Aorta (tissue), 5 donors: ENCODE measurements at places on chromosomes 12 and 14.

DNA sequence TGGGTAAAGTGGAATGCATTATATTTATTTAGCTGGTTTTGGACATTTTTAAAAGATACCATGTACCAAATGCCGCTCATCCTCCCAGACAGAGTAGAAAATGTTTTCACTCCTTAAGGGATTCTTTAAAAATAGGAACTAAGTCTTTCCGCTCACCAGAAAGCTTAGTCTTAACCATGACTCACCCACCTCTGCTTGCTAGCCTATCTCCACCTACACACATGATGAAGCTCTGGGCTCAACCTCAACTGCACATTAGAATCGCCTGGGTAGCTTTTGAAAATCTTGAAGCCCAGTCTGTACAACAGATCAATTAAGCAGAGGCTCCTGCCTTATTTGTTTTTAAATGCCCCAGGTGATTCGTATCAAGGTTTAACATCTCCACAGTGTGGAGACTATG, 260.5 kb downstream of the NEDD1 start:
- no peak for DNase-seq
- no peak overlapping the region for H3K27ac ChIP-seq
- H3K4me1 ChIP-seq, result no peaks in the 10 kb centered on the region
- H3K4me3 ChIP-seq, result no peak overlapping the region
- no peaks in the 10 kb centered on the region for H3K27me3 ChIP-seq

DNA sequence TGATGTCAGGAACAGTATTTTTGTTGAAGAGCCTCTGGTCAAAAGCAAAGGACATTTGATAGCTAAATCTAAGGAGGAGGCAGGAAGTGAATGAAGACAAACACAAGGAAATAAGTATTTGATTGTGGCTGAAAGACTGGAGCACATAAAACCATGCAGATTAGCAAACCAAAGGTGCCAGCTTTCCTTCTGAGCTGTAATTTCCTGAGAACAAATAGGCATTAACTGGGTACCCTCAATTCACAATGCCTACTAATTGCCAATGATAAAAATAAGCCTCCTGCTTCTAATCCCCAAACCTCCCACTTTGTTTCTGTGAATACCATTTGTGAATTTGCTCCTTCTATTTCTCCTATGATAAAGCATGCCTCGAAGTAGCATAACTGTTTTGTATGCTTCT, 1279.6 kb upstream of the USP15 start:
- DNase-seq, result no peak
- no peaks in the 10 kb centered on the region for H3K36me3 ChIP-seq
- no peaks in the 10 kb centered on the region for H3K27me3 ChIP-seq
- H3K4me3 ChIP-seq, result no peak overlapping the region

DNA sequence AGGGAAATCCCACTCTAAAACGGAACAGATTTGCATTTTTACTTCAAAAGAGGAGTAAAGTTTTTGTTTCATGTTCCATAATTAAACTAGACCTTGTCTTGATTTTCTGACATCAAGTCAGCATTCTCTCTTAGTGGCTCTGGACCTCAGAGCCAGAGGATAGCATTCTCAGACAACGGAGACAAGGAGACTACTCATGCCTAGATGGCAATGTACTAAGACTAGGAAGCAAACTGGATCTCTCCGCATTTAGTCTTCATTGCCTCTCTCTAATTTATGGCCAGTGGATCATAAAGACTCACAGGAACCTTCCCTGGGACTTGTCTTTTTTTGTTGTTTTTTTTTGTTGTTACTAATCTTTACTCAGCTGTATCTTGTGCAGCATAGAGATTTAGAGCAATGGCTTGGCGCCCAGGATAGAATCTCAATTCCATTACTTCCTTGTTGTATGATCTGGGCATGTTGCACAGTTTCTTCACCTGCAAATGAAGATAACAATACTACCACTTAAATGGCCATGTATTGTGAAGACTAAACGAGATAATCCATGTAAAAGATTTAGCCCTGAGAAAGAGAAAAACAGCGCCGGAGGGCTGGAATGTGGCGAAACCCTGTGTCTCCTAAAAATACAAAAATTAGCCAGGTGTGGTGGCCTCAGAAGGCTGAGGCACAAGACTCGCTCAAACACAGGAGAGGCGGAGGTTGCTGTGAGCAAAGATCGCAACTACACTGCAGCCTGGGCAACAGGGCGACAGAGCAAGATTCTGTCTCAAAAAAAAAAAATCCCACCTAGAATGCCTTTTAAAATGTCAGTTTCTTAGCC, 4.0 kb upstream of the GEMIN2 start:
- H3K36me3 ChIP-seq, result no peaks in the 10 kb centered on the region
- no peak for DNase-seq
- no peaks in the 10 kb centered on the region for H3K4me1 ChIP-seq
- no peak overlapping the region for H3K27ac ChIP-seq

DNA sequence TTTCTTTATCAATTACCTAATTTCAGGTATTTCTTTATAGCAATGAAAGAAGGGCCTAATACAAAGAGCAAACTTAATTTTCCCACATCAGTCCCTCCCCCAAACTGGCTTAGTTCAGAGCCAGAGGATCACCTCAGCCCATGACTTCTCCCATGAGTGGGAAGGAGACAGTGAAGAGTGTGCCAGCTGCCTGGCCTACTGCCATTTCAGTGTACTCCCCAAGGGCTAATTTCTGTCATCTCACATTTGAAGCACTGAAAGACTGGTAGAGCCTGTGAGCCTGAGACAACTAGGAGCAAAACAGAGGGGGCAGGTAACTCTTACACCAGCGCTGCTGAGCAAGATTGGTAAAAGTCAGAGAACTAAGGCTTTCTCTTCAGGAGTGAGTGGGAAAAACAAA, 29.1 kb upstream of the ADAM20 start:
- DNase-seq, result no peak
- no peaks in the 10 kb centered on the region for H3K4me1 ChIP-seq
- H3K36me3 ChIP-seq, result peaks cover 13% of the 10 kb centered on the region
- H3K27me3 ChIP-seq, result no peaks in the 10 kb centered on the region

DNA sequence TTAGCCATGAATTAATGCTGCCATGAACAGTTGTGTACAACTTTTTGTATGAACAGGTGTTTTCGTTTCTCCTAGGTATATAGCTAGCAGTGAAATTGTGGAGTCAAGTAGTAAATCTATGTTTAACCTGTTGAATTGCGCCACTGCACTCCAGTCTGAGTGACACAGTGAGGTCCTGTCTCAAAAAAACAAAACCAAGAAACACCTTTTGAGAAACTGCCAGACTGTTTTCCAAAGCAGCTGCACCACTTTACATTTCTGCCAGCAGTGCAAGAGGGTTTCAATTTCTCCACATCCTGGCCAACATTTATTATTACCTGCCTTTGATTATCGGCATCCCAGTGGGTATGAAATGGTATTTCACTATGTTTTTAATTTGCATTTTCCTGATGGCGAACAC, 3.3 kb upstream of the PLEKHG3 start:
- no peaks in the 10 kb centered on the region for H3K27me3 ChIP-seq
- no peak for DNase-seq
- no peaks in the 10 kb centered on the region for H3K36me3 ChIP-seq
- no peak overlapping the region for H3K4me3 ChIP-seq
- H3K27ac ChIP-seq, result no peak overlapping the region

- DNase-seq, result peak; percentile 68
- no peak overlapping the region for H3K4me3 ChIP-seq
- no peaks in the 10 kb centered on the region for H3K27me3 ChIP-seq
- H3K4me1 ChIP-seq, result no peaks in the 10 kb centered on the region
Observed at GRCh38 chr12:131091976-131092691, 138.4 kb downstream of the ADGRD1 start.

- DNase-seq, result no peak
- no peaks in the 10 kb centered on the region for H3K36me3 ChIP-seq
- H3K4me1 ChIP-seq, result no peaks in the 10 kb centered on the region
- no peak overlapping the region for H3K4me3 ChIP-seq
- H3K27ac ChIP-seq, result no peak overlapping the region
Observed at GRCh38 chr12:26512213-26512612, 316.8 kb downstream of the SSPN start.

GRCh38 chr14:73717266-73717665, 3.1 kb upstream of the PNMA1 start:
- H3K36me3 ChIP-seq, result peaks cover 5% of the 10 kb centered on the region
- no peaks in the 10 kb centered on the region for H3K27me3 ChIP-seq
- H3K4me3 ChIP-seq, result no peak overlapping the region
- no peak for DNase-seq

- H3K27ac ChIP-seq, result no peak overlapping the region
- no peak for DNase-seq
- no peaks in the 10 kb centered on the region for H3K27me3 ChIP-seq
- H3K4me1 ChIP-seq, result no peaks in the 10 kb centered on the region
Observed at GRCh38 chr12:2682296-2683251, 112.2 kb upstream of the FKBP4 start.

- no peak for DNase-seq
- H3K27ac ChIP-seq, result no peak overlapping the region
- H3K27me3 ChIP-seq, result no peaks in the 10 kb centered on the region
- no peak overlapping the region for H3K4me3 ChIP-seq
Observed at GRCh38 chr12:29743801-29744200, 39.9 kb downstream of the TMTC1 start.

DNA sequence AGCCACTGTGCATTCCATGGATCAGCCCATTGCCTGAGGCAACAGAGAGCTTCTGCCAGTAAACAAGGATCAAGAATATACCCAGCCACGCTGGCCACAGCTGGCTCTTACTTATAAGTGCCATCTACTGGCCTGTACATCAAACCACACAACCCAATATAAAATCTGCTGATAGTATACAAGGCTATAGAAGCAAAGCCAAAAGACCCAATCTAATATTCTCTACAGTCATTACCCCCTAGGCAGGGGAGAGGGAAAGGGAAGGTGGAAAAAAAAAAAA, 4.4 kb upstream of the FAM186B start:
- H3K27ac ChIP-seq, result no peak overlapping the region
- H3K4me3 ChIP-seq, result no peak overlapping the region
- H3K27me3 ChIP-seq, result no peaks in the 10 kb centered on the region

DNA sequence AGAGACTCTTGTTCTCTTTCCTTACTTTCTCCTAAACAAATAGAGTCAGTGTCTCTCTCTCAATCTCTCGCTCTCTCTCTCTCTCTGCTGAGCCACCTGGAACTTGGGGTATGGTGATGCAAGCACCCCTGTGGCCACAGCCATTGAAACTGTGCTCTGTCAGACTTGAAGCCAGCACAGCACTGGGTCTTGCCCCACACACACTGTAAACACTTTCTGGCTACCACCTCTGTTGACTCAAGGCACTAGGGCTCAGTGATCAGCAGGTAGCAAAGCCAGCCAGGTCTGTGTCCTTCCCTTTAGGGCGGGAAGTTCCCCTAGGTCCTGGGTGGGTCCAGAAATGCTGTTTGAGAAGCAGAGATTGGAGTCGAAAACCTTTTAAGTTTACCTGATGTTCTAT, 125.9 kb upstream of the GARIN6 start:
- no peak overlapping the region for H3K4me3 ChIP-seq
- H3K27ac ChIP-seq, result no peak overlapping the region
- H3K27me3 ChIP-seq, result no peaks in the 10 kb centered on the region
- no peaks in the 10 kb centered on the region for H3K4me1 ChIP-seq
- H3K36me3 ChIP-seq, result no peaks in the 10 kb centered on the region

DNA sequence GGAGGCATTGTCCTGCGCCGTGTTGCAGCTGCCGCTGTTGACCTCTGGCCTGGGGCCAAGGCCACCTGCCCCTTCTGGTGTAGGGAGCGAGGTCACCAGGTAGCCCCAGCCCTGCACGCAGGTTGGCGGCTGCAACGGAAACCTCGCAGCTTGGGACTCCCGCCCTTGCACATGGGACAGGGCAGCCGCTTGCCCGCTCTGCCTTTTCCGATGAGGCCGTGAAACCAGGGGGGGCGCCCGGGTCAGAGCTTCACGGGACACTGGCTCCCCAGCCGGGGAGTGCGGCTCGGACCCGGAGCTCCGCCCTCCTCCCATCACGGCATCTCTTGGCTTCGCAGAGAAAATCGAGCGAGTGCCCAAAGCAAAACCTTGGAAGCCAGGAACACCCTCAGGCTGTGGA, 25.4 kb downstream of the DNAH10 start:
- no peaks in the 10 kb centered on the region for H3K4me1 ChIP-seq
- H3K27me3 ChIP-seq, result no peaks in the 10 kb centered on the region
- no peak for DNase-seq
- H3K27ac ChIP-seq, result no peak overlapping the region

GRCh38 chr14:23446291-23446851, 10.9 kb upstream of the MYH7 start:
- H3K27me3 ChIP-seq, result peaks cover 1% of the 10 kb centered on the region
- no peaks in the 10 kb centered on the region for H3K36me3 ChIP-seq
- H3K4me1 ChIP-seq, result no peaks in the 10 kb centered on the region
- H3K4me3 ChIP-seq, result no peak overlapping the region
- DNase-seq, result no peak

DNA sequence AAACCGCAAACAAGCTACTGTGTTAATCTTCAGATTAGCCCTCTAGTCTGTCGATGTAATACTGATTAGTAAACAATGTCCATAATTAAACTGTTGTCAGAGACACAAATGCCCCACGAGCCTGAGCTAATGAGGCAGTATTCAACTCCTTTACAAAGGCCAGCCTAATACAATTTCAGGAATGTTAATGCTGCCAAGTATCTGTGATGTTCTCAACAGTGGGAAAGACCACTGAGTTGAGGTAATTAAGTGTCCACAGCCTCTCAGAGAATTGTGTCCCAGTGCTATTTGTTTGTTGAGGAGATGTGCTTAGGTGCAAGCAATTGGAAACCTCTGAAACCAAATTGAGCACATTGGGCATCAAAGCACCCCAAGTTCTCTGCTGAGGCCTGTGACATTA, 139.4 kb upstream of the CDKN3 start:
- no peak overlapping the region for H3K27ac ChIP-seq
- H3K4me1 ChIP-seq, result no peaks in the 10 kb centered on the region
- no peaks in the 10 kb centered on the region for H3K36me3 ChIP-seq
- H3K4me3 ChIP-seq, result no peak overlapping the region
- no peak for DNase-seq

GRCh38 chr12:113425960-113426453, 3.8 kb downstream of the SDSL start:
- no peak overlapping the region for H3K4me3 ChIP-seq
- no peaks in the 10 kb centered on the region for H3K4me1 ChIP-seq
- H3K36me3 ChIP-seq, result no peaks in the 10 kb centered on the region
- DNase-seq, result no peak
- H3K27me3 ChIP-seq, result no peaks in the 10 kb centered on the region

GRCh38 chr14:89827265-89827664, 127.3 kb downstream of the EFCAB11 start:
- H3K27me3 ChIP-seq, result no peaks in the 10 kb centered on the region
- no peaks in the 10 kb centered on the region for H3K36me3 ChIP-seq
- DNase-seq, result no peak

DNA sequence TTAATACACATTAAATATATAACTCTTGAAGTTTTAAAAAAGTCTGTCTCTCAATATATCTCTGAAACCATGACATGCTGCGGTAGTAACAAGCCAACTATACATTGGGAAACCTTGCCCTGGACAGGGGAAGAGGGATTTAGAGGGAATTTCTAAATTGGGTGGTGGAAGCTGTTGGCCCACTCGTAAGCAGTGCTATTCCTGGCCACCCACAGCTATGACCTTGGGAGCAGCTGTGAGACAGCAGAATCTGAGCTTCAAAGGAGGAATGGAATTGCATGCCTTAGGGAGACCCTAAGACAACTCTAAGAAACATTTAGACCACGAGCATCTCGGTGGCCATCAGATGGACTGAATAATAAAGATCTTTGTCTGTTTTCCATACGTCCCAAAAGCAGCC, 15.8 kb upstream of the GCH1 start:
- no peaks in the 10 kb centered on the region for H3K4me1 ChIP-seq
- no peaks in the 10 kb centered on the region for H3K36me3 ChIP-seq
- no peaks in the 10 kb centered on the region for H3K27me3 ChIP-seq
- H3K4me3 ChIP-seq, result no peak overlapping the region
- no peak for DNase-seq

- H3K4me3 ChIP-seq, result no peak overlapping the region
- no peaks in the 10 kb centered on the region for H3K27me3 ChIP-seq
- H3K27ac ChIP-seq, result peak overlapping the region; percentile 98
- H3K36me3 ChIP-seq, result no peaks in the 10 kb centered on the region
Observed at GRCh38 chr14:92603309-92604242, 90.0 kb downstream of the RIN3 start.
